NCI-H1092 (cell line): ENCODE measurements at places on chromosomes 13 and 19.

DNA sequence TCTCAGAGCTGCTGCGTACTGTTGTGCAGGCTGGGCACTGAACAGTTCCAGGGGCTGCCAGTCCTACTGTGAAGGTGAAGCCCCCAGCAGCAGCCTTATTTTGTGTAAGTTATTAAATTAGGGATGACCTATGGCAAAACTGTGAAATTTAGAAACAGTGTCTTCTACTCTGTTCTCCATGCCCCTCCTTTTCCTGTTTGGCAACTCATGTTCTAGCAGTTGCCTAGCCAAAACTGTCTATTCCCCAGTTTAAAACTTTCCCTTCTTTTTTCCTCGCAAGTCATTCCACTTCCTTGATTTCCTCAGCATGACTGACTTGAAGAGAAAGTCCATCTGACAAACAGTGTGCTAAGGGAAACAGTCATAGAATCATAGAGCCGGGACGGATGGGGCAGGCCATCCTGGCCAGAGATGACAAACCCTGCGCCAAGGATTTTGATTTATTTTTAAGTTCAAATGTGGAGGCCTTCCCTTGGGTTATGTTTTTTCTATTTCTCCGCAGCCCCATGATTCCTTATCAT lies 78.1 kb upstream of the OLFM4 start:
- DNase-seq = no peak

DNA sequence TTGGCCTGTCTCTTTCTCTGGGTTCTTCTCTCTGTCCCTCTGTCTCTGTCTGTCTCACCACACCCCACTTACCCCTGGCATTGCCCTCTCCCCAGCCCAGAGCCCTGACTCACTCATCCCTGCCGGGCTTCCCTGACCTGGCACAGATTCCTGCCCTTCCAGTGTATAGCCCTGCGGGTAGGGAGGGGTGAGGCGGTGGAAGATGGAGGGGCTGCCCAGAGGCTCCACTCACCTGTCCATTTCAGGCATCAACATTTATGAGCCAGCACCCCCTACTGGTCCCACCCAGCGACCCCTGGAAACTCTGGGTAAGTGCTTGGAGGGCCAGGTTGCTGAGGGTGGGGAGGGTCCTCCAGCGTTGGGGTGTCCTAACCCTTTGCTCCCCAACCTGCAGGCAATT lies 1.0 kb downstream of the NCCRP1 start:
- DNase-seq = no peak

GRCh38 chr13:28636069-28636468 lies 22.9 kb upstream of the POMP start:
- no peak for DNase-seq

DNA sequence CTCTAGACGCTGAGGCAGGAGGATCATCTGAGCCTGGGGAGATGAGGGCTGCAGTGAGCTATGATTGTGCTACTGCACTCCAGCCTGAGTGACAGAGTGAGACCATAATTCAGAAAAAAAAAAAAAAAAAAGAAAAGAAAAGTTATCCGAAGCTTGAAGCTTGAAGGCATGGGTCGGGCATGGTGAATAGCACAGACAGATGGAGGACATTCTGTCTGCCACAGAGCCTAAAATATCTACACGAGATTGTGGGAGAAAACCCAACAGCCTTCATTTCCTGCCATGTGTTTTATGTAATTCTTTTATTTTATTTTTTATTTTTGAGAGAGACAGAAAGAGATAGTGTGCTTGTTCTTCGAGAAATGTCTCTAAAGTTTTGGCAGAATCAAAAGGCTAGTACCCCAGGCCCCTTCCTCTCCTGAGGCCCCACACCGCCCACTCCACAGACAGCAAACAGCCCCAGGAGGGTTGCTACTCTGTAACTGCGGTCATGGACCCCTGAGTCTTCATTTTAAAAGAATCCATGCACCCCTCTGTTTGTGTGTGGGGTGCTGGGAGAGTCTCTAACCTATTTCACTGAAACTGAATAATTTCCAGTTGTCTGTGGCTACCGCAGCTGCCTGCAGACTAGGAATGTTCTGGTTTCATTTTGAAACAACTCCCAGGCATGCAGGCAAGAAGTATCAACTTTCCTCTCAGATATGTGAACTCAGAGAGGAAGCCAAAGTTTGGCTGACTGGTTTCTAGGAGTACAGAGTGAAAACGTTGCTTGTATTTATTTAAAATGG lies 38.4 kb upstream of the RCBTB2 start:
- no peak for DNase-seq

GRCh38 chr19:2064788-2065524 lies 13.9 kb upstream of the MKNK2 start:
- no peak for DNase-seq

DNA sequence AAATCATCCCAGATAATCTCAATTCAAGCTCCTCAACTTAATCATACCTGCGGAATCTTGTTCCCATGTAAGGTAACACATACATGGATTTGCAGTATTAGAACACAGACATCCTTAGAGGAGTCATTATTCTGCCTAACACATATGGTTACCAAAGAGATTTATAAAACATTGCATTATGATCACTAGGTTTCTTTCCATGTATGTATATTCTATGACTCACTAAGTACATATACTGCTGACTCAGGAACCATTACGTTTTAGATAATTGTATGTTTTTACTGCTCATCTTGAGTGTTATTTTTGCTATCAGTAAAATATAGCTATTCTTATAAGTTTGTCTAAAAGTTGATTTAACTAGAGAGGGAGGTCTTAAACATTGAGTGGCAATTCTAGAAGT lies 182.9 kb downstream of the SLITRK6 start:
- DNase-seq = no peak
